ENCODE measurements at places on chromosomes 3 and 15.

GRCh38 chr3:149895769-149896168 lies 74.9 kb downstream of the PFN2 start:
- H3K27ac ChIP-seq = no peak overlapping the region
- DNase-seq = no peak
- H3K36me3 ChIP-seq = peaks cover 5% of the 10 kb centered on the region
- no peak overlapping the region for H3K4me3 ChIP-seq

DNA sequence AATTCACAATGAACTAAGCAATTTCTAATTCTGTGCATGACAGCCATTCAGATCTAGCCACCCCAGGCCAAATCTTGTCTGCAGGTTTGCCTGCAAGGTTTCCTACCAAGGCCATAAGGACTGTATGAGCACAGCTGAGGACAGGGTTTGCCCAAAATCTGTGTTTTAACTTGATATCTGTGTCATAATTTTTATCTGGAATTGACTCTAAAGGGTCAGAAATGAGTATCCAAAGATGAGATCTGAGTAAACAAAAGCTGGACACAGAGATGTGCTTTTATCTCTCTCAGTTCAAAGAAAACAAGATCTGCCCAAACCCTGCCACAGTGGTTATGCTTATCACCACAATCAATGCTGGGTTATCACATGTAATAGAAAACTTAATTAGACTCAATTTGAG lies 154.6 kb upstream of the COL8A1 start:
- no peak overlapping the region for H3K4me3 ChIP-seq
- no peaks in the 10 kb centered on the region for H3K36me3 ChIP-seq
- no peaks in the 10 kb centered on the region for H3K27me3 ChIP-seq

- no peak overlapping the region for H3K27ac ChIP-seq
- no peak for DNase-seq
- no peaks in the 10 kb centered on the region for H3K4me1 ChIP-seq
- H3K27me3 ChIP-seq = no peaks in the 10 kb centered on the region
These were observed 215.6 kb upstream of the AZI2 start for GRCh38 chr3:28564211-28564610.

DNA sequence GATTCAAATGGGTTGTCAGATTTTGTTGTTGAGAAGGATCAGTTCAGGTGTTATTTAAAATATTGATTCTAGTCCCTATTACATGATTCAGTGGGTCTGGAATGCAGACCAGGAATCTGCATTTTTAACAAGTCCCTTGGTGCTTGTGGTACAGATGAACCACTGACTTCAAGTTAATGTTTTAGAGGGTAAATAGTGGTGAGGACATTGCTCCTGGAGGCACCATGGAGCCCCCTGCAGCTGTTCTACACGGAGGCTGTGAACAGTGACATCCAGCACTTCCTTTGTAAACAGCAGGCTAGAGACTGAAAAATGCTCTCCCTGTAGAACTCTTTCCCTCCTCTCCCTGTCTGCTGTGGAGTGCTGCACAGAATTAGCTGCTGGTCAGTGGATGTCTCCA lies 4.8 kb upstream of the FSIP1 start:
- H3K27ac ChIP-seq = no peak overlapping the region
- H3K4me3 ChIP-seq = no peak overlapping the region
- H3K4me1 ChIP-seq = peaks cover 17% of the 10 kb centered on the region
- H3K36me3 ChIP-seq = no peaks in the 10 kb centered on the region
- no peaks in the 10 kb centered on the region for H3K27me3 ChIP-seq

DNA sequence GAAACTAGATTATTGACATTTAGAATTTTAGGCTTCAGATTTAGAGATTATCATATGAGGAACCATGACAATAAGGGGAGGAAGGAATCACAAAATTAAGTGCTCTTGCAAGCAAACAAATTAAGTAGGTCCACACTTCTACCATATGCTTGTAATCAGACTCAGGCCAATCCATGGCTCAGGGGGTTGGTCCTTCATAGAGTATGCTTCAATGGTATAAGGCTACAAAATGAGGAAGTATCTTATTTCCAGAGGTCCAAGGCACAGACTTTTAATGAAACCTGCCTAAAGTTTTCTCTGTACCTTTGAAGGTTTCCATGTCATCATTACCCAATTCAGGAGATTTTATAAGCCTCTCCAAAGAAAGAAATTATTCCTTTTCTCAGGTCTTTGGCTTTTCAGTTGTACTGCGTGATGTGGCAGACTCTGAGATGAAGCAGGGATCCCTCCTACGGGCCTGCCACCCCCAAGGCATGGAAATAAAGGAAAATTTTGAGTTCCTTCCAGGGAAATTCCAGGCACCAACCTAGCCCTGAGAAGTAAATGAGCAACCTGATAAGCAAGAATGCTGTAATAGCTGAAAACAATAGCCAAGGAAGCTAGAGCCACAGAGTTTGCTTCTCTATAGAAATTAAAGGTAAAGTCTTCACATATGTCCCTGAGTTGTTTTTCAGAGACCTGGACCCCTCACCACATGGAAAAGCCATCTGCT lies 36.3 kb downstream of the SERPINI2 start:
- no peaks in the 10 kb centered on the region for H3K27me3 ChIP-seq
- no peak overlapping the region for H3K27ac ChIP-seq
- H3K4me3 ChIP-seq = no peak overlapping the region

DNA sequence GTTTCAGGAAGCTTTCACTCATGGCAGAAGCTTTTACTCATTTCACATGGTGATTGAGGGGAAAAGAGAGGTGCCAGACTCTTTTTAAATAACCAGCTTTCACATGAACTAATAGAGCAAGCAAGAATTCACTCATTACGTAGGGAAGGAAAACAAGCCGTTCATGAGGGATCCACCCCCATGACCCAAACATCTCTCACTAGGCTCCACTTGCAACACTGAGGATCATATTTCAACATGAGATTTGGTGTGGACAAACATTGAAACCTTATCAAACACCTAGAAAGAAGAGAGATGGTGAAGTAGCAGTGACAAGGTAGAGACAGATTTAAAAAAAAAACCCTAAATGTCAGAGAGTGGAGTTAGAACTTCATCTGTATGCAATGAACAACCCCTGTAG lies 408.6 kb upstream of the PDZRN3 start:
- H3K4me1 ChIP-seq = no peaks in the 10 kb centered on the region
- H3K36me3 ChIP-seq = no peaks in the 10 kb centered on the region
- no peak overlapping the region for H3K27ac ChIP-seq
- H3K4me3 ChIP-seq = no peak overlapping the region
- no peak for DNase-seq
- H3K27me3 ChIP-seq = no peaks in the 10 kb centered on the region

DNA sequence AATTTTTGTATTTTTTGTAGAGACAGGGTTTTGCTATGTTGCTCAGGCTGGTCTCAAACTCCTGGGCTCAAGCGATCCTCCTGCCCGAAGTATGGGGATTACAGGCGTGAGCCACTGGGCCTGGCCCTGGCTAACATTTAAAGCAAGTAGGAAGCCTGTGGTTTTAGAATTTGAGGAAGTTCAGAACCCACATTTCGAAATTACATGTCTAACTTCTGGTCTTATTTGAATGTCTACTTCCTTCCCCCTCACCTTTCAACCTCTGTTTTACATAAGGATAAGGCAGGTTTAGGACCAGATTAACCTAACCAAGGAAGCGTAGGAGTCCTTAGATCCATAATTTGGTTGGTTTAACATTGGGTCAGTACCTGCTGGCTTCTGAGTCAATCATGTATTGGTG lies 120.5 kb upstream of the PROK2 start:
- no peak overlapping the region for H3K27ac ChIP-seq
- H3K36me3 ChIP-seq = no peaks in the 10 kb centered on the region
- DNase-seq = no peak

GRCh38 chr3:190990898-190991297 lies 128.4 kb upstream of the GMNC start:
- no peak for DNase-seq
- no peak overlapping the region for H3K27ac ChIP-seq
- no peaks in the 10 kb centered on the region for H3K36me3 ChIP-seq
- no peaks in the 10 kb centered on the region for H3K27me3 ChIP-seq
- no peak overlapping the region for H3K4me3 ChIP-seq

DNA sequence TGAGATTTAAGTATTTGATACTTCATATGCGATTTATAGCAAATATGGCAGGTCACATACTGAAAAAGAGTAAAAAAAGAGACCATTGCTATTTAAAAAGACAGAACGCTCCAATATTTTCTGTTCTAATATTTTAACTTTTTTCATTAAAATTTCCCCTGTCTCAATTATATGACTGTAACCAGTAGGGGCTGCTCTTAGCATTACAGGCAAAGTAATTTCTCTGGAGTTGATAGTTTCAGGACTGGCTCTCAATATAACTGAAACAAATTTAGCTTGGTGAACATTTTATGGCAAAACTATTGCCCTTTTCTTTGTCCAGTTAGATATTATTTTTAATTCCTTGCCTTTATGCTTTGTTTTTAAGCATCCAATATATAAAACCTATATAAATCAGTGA lies 286.3 kb upstream of the ROBO2 start:
- H3K4me3 ChIP-seq = no peak overlapping the region
- no peaks in the 10 kb centered on the region for H3K4me1 ChIP-seq
- H3K27ac ChIP-seq = no peak overlapping the region
- no peak for DNase-seq
- H3K27me3 ChIP-seq = no peaks in the 10 kb centered on the region

DNA sequence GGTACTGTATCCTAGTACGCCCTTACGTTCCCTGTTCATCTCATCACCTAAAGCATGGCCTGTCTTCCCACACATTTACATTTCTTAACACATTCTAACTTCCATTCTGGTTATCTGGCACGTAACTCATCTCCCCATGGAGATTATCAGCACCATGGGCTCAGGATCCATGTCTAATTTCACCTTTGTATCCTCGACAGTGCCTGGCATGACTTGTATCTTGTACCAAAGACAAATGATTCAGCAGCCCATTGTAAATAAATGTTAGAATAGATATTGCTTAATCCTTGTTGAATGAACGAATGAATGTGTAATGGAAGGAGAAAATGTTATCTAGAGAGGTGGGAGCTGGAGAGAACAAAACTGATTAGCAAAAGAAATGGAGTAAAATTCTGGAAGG lies 69.7 kb upstream of the TPM1 start:
- no peaks in the 10 kb centered on the region for H3K36me3 ChIP-seq
- DNase-seq = no peak
- no peaks in the 10 kb centered on the region for H3K27me3 ChIP-seq
- H3K27ac ChIP-seq = no peak overlapping the region
- H3K4me1 ChIP-seq = no peaks in the 10 kb centered on the region

DNA sequence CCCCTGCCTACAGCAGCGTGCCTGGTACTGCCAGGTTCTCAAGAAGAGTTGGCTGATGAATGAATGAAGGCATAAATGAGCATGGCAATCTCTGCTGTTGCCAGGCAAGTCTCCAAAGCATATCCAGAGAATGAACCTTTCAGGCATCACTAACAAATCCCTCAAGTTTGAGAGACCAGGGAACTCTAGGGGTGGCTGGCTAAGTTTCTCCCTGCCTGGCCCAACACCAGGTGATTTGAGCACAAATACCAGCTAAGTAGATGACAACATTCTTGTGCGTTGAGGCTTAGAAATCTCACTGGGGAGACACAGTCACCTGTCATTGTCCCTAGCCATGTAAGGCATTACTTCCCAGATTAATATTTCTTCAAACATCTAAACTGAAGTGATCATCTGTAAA lies 81.4 kb upstream of the PTX3 start:
- no peaks in the 10 kb centered on the region for H3K36me3 ChIP-seq
- no peak for DNase-seq
- H3K4me1 ChIP-seq = no peaks in the 10 kb centered on the region

GRCh38 chr3:197353001-197353866 lies 54.8 kb upstream of the DLG1 start:
- no peaks in the 10 kb centered on the region for H3K27me3 ChIP-seq
- no peak for DNase-seq
- H3K27ac ChIP-seq = no peak overlapping the region
- no peaks in the 10 kb centered on the region for H3K36me3 ChIP-seq

DNA sequence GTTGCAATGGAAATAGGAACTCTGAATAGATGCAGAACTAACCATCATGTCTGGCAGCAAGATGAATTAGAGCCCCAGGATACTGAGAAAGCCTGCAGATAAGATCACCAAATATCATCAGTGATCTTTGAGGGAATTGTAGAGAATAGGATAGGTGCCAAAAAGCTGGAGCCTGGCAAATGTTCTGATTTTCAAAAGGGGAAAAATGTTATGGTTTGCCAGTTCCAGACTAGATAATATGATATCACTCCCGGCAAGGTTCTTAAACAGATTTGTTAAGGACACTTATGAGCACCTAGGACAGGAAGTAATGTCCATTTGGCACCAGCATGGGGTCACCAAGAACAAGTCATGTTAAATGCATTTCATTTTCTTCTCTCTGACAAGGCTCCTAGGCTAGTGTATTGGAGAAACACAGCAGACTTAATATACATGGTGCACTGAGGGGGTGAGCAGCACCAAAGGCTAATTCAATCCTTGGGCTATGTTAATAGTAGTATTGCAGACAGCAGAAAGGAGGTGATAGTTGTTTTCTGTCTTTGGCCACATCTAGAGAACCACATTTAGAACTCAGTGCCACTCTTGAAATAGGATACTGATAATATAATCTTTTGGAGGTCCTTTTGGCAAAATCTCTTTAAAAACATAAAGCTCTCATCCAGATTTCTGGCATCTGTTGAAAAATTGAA lies 4.8 kb downstream of the SRGAP3 start:
- DNase-seq = no peak
- no peaks in the 10 kb centered on the region for H3K27me3 ChIP-seq
- no peak overlapping the region for H3K27ac ChIP-seq
- H3K4me1 ChIP-seq = peaks cover 20% of the 10 kb centered on the region
- no peak overlapping the region for H3K4me3 ChIP-seq
- no peaks in the 10 kb centered on the region for H3K36me3 ChIP-seq

GRCh38 chr3:143783851-143784370 lies 64.4 kb downstream of the SLC9A9 start:
- H3K36me3 ChIP-seq = no peaks in the 10 kb centered on the region
- no peak for DNase-seq
- no peak overlapping the region for H3K27ac ChIP-seq
- H3K27me3 ChIP-seq = no peaks in the 10 kb centered on the region
- no peaks in the 10 kb centered on the region for H3K4me1 ChIP-seq
- no peak overlapping the region for H3K4me3 ChIP-seq

DNA sequence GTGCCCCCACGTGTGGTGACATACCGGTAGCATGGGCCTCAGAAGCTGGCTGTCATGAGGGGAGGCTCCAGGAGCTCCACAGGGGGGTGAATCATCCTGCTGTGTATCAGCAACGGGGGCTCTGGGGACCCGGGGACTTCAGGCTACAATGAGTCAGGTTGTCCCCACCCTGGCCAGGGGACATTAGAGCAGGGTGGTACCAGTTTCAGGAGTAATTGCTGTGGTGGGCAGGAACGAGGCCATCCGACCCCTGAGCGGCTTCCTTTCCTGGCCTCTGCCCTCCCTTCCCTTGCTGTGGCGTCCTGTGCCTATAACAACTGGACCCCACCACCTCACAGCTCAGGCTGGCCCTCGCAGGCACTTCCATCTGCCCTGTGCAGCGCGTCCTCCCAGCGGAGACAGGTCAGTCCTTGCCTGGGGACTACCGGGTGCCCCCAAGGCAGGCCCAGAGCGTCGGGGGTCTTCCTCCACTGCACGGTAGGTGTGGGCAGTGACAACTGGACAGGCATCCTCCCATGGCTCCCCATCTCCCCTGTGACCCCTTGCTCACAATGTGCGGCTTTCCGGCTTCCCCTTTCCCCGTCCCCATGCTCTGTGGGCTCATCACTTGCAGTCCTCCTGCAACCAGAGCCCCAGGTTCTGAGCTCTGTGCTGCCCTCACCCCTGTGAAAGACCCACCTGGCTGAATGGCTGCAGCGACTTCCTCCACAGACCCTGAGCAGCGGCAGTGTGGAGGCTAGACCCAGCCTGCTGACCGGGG lies 57.0 kb downstream of the KLF15 start:
- no peaks in the 10 kb centered on the region for H3K27me3 ChIP-seq
- no peaks in the 10 kb centered on the region for H3K4me1 ChIP-seq
- no peak overlapping the region for H3K27ac ChIP-seq
- no peaks in the 10 kb centered on the region for H3K36me3 ChIP-seq
- DNase-seq = no peak
